Muscle of back (tissue), 13 donors: ENCODE measurements at places on chromosomes 3 and 15.

DNA sequence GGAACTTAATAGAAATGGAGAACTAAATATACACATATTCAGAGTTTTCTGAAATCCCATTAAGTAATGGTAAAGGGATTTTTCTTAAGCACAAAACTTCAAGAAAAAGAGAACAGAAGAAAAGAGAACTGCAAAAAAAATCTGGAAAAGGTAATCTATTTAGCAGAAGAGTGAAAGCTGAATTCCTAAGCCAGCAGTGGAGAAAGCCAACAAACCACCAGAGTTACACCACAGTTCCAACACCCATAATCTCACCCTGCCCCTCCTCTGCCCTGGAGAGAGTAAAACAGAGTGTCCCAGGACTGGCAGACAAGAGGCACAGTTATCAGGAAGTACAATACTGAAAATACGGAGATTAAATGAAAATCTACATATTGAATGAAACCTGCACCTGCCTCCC is 29.4 kb downstream of the TP53BP1 start:
- DNase-seq = no peak

DNA sequence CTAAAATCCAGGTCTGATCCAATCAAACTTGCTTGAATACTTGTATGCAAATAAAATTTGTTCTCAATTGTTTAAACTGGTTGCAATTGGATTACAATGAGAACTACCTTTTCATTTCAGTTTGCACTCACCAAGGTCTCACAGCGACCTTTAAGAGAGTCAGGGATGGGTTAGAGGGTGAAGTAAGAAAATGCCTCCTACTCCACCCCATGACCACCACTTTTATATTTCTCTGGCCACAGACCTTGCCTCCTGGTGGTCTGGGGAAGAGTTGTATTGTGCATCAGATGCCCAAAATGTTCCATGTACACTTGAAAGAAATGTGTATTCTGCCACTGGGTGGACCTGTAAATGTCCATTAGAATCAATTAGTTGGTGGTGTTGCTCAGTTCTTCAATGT is 16.4 kb upstream of the THSD4 start:
- no peak for DNase-seq

GRCh38 chr3:165805946-165806561 is 31.2 kb downstream of the BCHE start:
- no peak for DNase-seq

GRCh38 chr3:101810022-101810418 is 31.0 kb downstream of the NXPE3 start:
- DNase-seq = no peak

DNA sequence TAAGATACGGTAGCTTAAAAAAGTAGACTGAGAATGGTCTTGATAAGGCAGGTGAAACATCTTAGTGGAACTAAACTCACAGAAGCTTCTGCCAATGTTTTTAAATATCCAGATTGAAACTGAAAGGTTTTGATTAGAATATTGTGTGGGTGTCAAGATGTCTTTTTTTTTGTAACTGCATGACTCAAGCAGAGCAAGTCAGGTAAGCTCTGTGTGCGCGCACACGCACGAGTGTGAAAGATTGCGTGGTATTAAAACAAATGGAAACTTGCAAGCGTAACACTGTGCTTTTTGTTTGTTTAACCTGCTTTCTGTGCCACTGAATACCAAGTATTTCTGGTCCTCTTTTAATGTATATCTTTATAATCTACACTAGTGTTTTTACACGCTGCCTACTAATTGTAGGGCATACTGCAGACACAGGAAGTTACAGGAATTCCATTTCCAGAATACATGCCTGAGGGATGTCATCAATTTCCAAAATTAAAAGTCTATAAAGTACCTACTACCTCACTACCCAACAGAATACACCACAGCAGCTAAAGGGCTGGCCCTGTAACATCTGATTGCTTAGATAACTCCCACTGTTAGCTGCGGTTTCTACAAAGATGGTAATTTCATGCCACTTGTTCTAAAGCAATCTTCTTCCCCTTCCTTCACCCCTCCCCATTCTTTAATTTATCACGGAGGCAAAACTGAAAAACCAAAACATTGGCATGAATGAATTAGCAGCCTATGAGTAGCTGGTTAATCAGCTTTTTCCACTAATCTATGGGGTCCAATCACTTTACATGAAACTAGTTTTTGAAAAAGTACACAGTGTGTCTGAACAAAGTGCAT is 472.8 kb downstream of the SHQ1 start:
- no peak for DNase-seq

DNA sequence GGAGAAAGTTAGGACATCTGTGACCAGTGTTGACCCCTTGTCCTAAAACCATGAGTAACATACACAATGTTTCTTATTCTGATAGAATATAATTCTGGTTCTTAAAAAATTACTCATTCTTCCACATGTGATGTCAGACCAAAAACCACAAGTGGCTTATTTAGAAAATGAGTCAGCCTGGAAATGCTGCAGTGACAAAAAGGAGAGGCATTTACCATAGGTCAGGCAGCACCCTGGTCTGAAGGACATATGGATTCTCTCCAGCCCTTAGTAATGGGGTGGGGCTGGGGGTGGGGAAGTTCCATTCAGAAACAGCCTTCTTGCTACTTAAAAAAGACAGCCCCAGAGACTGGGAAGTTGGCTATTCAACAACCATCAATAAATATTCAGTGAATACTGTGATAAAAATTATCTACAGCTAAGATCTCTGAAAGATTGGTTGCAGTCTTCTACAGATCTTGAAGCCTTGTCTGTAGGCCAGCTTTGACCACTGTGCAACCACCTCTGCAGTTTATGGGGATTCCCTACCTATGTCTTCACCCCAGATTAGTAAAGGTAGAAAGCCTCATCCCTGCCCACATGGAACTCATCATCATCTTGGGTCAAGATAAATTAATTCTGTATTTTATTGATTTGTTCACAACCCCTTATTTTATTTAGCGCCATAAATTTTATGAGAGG is 34.9 kb upstream of the TIMP4 start:
- DNase-seq = no peak

GRCh38 chr15:25793354-25794050 is 69.6 kb downstream of the ATP10A start:
- DNase-seq = no peak

DNA sequence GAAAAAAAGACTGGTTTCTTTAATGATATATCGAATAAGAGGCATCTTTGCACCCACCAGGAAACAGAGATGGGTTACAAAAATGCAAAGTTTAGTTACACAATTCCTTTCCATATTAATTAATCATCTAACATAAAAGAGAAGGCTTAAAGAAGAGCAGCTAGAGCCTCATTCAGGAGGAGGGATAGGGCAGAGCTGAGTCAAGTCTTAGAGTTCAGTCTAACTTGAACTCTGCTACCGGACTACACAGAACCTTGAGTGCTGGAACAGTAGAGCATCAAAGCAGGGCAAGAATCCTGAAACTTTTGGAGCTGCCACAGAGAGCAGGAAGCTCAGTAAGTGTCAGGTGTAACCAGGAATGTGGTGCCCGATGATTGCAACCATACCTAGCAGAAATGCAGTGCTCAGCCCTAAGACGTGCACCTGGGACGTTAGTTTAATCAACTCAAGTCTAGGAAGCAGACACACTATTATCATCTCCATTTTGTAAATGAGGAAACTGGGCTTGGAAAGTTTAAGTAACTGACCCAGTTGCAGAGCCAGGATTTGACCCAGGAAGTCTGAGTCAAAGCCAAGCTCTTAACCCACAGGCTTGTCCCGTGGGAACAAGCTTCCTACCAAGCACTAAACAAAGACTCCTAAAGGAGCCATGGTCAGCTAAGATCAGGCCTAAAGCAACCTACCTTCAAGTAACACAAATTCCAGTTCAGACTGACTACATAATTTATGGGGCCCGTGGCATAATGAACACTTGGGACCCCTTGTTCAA is 187.4 kb downstream of the FOXP1 start:
- DNase-seq = no peak

DNA sequence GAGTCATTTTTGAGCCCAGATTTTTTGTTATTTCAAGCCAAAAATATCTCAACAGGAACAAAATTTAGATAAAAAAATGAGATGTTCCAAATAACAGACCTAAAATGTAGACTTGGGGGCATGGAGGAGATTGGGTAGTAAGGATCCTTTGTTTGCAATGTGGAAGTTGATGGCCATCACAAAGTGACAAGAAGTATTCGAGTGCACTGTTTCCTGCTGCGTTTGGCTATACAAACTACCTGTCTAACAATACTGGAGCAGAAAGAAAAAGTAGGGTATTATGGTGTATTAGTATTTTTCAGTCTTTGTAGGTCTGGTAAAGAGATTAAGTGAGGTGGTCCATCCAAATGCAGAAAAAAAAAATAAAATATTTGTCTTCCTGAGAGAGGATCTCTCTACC is 284.2 kb downstream of the C3orf38 start:
- DNase-seq = no peak

- DNase-seq = no peak
Measured at GRCh38 chr3:56890448-56891091, 88.8 kb upstream of the ARHGEF3 start.

- no peak for DNase-seq
Measured at GRCh38 chr3:179921951-179922350, 114.8 kb downstream of the PEX5L start.

DNA sequence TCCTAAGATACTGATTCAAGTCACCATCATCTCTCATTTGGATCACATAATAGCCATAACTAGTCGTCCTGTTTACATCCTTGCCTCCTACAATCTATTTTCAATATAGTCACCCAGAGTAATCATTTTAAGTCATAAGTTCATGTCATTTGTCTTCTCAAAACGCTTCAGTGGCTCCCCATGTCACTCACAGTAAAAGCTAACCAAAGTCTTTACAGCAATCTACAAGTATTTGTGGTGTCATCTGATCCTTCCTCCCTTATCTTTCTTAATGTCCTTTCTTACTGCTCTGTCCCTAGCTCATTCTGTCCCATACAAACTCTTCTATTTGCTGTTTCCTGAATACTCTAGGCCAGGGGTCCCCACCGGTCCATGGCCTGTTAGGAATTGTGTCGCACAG is 28.8 kb downstream of the GBE1 start:
- no peak for DNase-seq

DNA sequence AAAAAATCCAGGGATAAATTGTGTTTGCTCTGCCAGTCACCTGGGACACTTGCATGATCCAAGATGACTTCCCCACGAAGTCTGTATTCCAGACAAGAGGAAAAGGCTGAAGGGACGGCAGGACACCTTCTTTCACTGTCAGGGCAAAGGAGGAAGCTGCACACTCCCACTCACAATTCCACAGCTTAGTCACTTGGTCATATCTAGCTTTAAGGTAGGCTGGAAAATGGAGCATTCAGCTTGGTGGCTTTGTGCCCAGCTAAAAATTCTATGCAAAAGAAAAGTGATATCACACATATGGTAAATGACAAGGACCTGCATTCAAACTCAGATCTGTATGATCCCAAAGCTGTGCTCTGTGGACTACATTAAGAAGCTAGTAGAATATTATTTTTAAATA is 109.2 kb upstream of the TPM1 start:
- no peak for DNase-seq
